Lung (tissue), 17 donors: ENCODE measurements at places on chromosomes 5 and 9. TPM values are rescaled to one million over a fixed set of nuclear protein-coding genes. Genes with fewer than 3 reads are reported as not detected.
A peak's percentile ranks its signal among the peaks of the same experiment; 100 is the strongest.

DNA sequence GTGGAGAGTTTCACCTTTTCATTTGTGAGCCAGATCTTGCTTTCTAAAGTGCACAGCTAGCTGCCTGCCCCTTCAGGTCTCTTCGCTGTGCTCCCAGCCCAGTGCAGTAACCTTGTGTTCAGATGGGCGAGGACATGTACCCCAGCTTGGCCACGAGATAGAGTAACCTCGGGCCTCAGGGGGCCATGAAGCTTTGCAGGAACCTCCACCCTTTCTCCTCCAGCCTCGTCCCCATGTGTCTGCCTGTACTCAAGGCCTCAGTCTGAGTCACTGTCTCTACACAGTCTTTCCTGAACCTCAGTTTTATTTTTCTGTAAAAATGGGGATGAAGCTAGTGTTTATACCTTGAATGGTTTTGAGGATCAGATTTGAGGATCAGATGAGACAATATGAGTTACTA lies 37.9 kb downstream of the ERGIC1 start:
- H3K4me3 ChIP-seq, result no peak overlapping the region
- H3K36me3 ChIP-seq, result no peaks in the 10 kb centered on the region
- H3K27me3 ChIP-seq, result no peaks in the 10 kb centered on the region
- DNase-seq, result no peak

TMOD1 gene
- 2.7 TPM for polyA plus RNA-seq

DNA sequence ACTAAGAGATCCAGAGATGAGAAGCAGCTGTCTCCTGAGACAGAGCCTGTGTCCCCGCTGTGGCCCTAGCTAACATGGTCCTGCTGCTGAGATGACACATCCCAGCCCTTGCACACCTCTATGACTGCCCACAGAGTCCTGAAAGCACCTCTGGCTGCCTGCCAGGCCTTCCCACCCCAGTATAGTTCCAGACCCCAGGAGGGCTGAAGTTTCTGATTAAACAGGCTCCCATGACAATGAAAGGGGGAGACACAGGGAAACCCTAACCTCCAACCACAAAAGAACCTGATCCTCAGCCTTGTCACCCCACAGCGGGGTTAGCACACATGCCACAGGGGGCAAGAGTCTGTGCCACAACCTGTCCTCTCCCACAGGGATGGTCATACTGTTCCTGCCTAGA lies 15.6 kb downstream of the CIZ1 start:
- no peak overlapping the region for H3K27ac ChIP-seq
- no peak overlapping the region for H3K4me3 ChIP-seq
- no peak for DNase-seq
- peaks cover 30% of the 10 kb centered on the region for H3K36me3 ChIP-seq
- H3K27me3 ChIP-seq, result no peaks in the 10 kb centered on the region

- no peaks in the 10 kb centered on the region for H3K27me3 ChIP-seq
- peaks cover 6% of the 10 kb centered on the region for H3K4me1 ChIP-seq
- no peak overlapping the region for H3K27ac ChIP-seq
- no peak overlapping the region for H3K4me3 ChIP-seq
- DNase-seq, result no peak
Observed at GRCh38 chr9:130789747-130790672, 45.0 kb upstream of the ABL1 start.

GRCh38 chr5:84088996-84089395 lies 295.7 kb downstream of the EDIL3 start:
- DNase-seq, result peak; percentile 6
- no peak overlapping the region for H3K27ac ChIP-seq
- no peaks in the 10 kb centered on the region for H3K4me1 ChIP-seq
- no peaks in the 10 kb centered on the region for H3K36me3 ChIP-seq

HTR1A gene
- polyA plus RNA-seq, result not detected

GRCh38 chr5:79183011-79183410 lies 52.9 kb upstream of the JMY start:
- DNase-seq, result no peak
- no peaks in the 10 kb centered on the region for H3K36me3 ChIP-seq
- H3K4me1 ChIP-seq, result peaks cover 7% of the 10 kb centered on the region
- H3K27me3 ChIP-seq, result no peaks in the 10 kb centered on the region
- H3K27ac ChIP-seq, result no peak overlapping the region
- no peak overlapping the region for H3K4me3 ChIP-seq

NR6A1 gene
- polyA plus RNA-seq, result 1.5 TPM

TAF11L10 gene
- polyA plus RNA-seq, result not detected

FGF18 gene
- polyA plus RNA-seq, result 1.8 TPM

DNA sequence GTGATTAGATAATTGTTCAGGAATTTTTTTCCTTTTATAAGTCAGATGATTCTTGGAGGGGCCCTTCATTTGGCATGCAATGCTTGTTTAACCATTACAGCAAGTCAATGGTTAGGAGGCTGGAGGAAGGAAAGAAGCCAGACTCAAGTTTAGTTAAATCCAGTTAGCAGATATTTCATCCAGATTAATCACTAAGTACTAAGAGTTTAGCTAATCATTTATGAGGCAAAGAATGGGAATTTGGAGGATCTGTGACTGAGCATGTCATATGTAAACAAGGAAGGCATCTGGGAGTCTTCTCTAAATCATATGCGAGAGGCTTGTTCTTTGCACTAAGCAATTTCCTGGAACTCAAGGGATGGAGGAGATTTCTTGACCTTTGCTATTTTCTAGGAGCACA lies 145.3 kb upstream of the SGCD start:
- DNase-seq, result no peak
- no peak overlapping the region for H3K27ac ChIP-seq
- H3K4me3 ChIP-seq, result no peak overlapping the region

BARX1 gene
- polyA plus RNA-seq, result 0.09 TPM

GRCh38 chr5:6393596-6394194 lies 15.3 kb upstream of the MED10 start:
- H3K27ac ChIP-seq, result no peak overlapping the region
- no peak overlapping the region for H3K4me3 ChIP-seq
- no peaks in the 10 kb centered on the region for H3K36me3 ChIP-seq
- H3K4me1 ChIP-seq, result no peaks in the 10 kb centered on the region

FBN2 gene
- polyA plus RNA-seq, result 0.06 TPM

GRCh38 chr9:126851286-126851880 lies 9.1 kb upstream of the ZBTB34 start:
- no peaks in the 10 kb centered on the region for H3K36me3 ChIP-seq
- no peak overlapping the region for H3K4me3 ChIP-seq
- H3K27ac ChIP-seq, result no peak overlapping the region
- peaks cover 3% of the 10 kb centered on the region for H3K27me3 ChIP-seq
- H3K4me1 ChIP-seq, result no peaks in the 10 kb centered on the region

DNA sequence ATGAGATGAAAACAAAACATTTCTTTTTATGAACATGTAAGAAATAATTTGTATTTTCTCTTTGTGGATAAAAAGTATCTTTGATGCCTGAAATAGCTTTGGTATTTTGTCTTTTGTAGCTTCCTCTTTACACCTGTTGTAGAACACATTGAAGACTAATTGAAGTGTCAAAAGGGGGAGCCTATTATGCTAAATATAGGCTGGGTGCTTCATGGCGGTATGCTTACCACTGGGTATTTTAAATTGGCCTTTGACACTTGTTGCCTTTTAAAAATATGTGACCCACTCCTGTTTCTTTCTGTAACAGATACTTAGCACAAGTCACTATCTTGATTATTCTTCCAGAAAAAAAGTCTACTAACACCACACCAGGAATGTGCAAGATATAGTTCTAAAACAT lies 226.4 kb downstream of the KIAA0825 start:
- H3K4me1 ChIP-seq, result no peaks in the 10 kb centered on the region
- no peak overlapping the region for H3K4me3 ChIP-seq
- no peaks in the 10 kb centered on the region for H3K27me3 ChIP-seq
- no peaks in the 10 kb centered on the region for H3K36me3 ChIP-seq
- no peak overlapping the region for H3K27ac ChIP-seq

DNA sequence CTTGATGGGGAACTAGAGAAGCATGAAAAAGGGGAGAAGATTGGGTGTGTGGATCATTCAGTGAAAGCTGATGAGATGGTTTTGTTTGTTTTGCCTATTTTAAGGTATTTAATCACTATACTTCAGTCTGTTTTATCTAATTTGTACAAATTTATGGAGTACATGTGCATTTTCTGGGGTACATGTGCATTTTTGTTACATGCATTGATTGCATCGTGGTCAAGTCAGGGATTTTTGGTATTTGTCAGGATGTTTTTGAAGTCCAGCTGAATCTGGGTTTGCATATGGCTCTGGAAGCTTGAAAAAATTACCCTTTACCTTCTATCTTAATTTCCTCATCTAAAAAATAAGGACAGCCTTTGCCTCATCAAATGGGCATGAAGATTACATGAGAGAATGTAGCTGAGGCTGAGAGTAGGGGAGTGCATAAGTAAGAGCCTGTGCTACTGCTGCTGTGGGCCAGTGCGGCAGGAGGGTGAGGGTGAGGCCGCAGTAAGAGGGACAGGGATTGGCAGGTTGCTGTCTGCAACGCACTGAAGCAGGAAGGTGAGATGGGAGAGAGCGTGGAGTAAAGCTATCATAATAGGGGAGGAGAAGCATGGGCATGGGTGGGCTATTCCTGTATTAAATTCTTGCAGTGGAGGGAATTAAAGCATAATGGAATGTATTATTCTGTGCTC lies 139.8 kb downstream of the NPR3 start:
- no peak for DNase-seq
- H3K4me1 ChIP-seq, result peaks cover 1% of the 10 kb centered on the region
- no peak overlapping the region for H3K4me3 ChIP-seq
- no peak overlapping the region for H3K27ac ChIP-seq
- H3K36me3 ChIP-seq, result no peaks in the 10 kb centered on the region

- no peak overlapping the region for H3K4me3 ChIP-seq
- no peaks in the 10 kb centered on the region for H3K27me3 ChIP-seq
- no peak overlapping the region for H3K27ac ChIP-seq
Observed at GRCh38 chr5:78765116-78765515, 116.5 kb upstream of the LHFPL2 start.

SLC45A2 gene
- 0.03 TPM for polyA plus RNA-seq

- H3K4me1 ChIP-seq, result no peaks in the 10 kb centered on the region
- H3K27me3 ChIP-seq, result no peaks in the 10 kb centered on the region
- no peak overlapping the region for H3K27ac ChIP-seq
- no peak overlapping the region for H3K4me3 ChIP-seq
- DNase-seq, result no peak
Observed at GRCh38 chr9:93447655-93448054, 3.8 kb upstream of the FAM120A start.

DNA sequence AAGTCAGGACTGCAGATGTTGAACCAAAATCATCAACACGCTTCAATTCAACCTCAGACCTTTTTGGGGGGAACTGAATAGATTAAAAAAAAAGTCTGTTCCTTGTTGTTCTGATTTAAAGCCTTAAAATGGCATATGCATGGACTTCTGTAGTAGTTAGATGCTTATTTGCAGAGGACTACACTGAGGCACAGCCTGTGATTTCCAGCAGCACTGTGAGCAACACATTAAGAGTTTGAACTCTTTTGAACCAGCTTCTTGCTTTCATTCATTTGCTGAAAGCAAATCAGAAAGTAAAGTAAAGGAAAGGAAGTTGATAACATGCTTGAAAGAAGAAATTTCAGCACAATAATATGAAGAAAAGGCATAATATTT lies 60.7 kb upstream of the DMAC1 start:
- peaks cover 13% of the 10 kb centered on the region for H3K4me1 ChIP-seq
- H3K36me3 ChIP-seq, result no peaks in the 10 kb centered on the region
- no peak overlapping the region for H3K27ac ChIP-seq
- H3K4me3 ChIP-seq, result no peak overlapping the region

DNA sequence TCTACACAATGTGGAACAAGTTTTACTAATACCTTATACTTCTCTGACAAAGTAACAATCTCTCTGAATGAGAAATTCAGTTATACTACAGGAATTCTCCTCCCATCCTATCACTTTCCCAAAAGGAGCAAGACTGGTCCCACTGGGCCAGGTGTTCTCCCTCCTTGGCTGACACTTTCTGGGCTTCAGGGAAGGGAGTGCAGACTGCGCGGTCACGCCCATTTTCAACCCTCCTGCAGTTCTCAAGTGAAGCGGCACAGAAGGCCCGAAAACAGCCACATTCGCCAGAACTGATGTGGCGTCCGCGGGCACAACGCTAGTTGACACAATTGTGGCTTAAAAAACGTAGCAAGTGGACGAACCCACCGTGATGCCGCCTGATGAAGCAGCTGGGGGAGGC lies 603 bp downstream of the SAXO1 start:
- H3K27ac ChIP-seq, result no peak overlapping the region
- H3K4me3 ChIP-seq, result no peak overlapping the region
- H3K27me3 ChIP-seq, result no peaks in the 10 kb centered on the region
- no peaks in the 10 kb centered on the region for H3K36me3 ChIP-seq
- H3K4me1 ChIP-seq, result peaks cover 5% of the 10 kb centered on the region

APBA1 gene
- polyA plus RNA-seq, result 0.95 TPM

- no peak overlapping the region for H3K4me3 ChIP-seq
- H3K27me3 ChIP-seq, result no peaks in the 10 kb centered on the region
- peaks cover 4% of the 10 kb centered on the region for H3K4me1 ChIP-seq
- peak; percentile 63 for DNase-seq
Observed at GRCh38 chr9:128555180-128555721, 2.9 kb downstream of the SPTAN1 start.

GRCh38 chr9:35666045-35666444 lies 1.1 kb upstream of the ARHGEF39 start:
- DNase-seq, result no peak
- H3K27ac ChIP-seq, result no peak overlapping the region
- H3K27me3 ChIP-seq, result no peaks in the 10 kb centered on the region
- H3K4me3 ChIP-seq, result no peak overlapping the region
- peaks cover 5% of the 10 kb centered on the region for H3K4me1 ChIP-seq
- H3K36me3 ChIP-seq, result peaks cover 4% of the 10 kb centered on the region

TMEM141 gene
- polyA plus RNA-seq, result 132 TPM

DNA sequence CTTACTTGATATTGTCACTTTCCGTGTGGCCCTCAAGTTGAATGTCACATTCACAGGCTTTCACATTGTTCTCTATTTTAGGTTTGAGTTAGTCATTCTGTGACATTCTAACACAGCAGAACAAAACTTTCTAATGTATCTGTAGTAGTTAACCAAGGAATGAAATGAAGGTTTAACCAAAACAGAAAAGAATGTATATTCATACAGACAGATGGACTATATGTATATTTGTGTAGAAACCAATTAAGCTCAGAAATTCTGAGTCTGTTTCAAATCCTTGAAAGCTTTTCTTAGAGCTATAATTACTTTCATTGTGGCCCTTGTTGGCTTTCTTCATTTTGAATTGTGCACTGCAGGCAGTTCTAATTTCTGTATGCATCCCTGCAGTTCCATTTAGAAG lies 654.7 kb downstream of the LRRC70 start:
- no peaks in the 10 kb centered on the region for H3K4me1 ChIP-seq
- no peak for DNase-seq
- no peaks in the 10 kb centered on the region for H3K36me3 ChIP-seq
- no peaks in the 10 kb centered on the region for H3K27me3 ChIP-seq
- no peak overlapping the region for H3K27ac ChIP-seq
- H3K4me3 ChIP-seq, result no peak overlapping the region

INSYN2B gene
- polyA plus RNA-seq, result 0.10 TPM

DNA sequence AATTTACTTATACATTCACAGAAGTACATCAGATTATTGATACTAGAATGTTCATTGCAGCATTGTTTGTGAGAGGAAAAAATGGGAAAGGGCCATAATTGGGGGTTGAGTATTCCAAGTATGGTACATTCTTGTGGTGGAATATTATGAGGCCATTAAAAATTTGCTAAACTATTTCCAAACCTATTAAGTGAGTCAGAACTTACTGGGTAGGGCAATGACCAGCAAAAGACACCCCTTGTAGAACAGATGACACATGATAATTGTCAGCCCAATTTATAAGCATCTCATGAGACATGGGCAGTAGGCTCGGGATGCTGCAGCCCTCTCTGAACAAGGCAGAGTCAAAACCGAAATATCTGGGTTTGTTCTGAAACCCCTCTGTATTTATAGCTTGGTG lies 192.6 kb upstream of the IL12B start:
- DNase-seq, result no peak
- no peaks in the 10 kb centered on the region for H3K27me3 ChIP-seq
- no peaks in the 10 kb centered on the region for H3K36me3 ChIP-seq
- no peak overlapping the region for H3K4me3 ChIP-seq
- H3K27ac ChIP-seq, result no peak overlapping the region

- H3K4me1 ChIP-seq, result peaks cover 11% of the 10 kb centered on the region
- no peak overlapping the region for H3K4me3 ChIP-seq
- no peak for DNase-seq
- H3K27ac ChIP-seq, result no peak overlapping the region
Observed at GRCh38 chr9:126859111-126859510, 1.3 kb upstream of the ZBTB34 start.
